ENCODE measurements at places on chromosomes 3 and 15.

DNA sequence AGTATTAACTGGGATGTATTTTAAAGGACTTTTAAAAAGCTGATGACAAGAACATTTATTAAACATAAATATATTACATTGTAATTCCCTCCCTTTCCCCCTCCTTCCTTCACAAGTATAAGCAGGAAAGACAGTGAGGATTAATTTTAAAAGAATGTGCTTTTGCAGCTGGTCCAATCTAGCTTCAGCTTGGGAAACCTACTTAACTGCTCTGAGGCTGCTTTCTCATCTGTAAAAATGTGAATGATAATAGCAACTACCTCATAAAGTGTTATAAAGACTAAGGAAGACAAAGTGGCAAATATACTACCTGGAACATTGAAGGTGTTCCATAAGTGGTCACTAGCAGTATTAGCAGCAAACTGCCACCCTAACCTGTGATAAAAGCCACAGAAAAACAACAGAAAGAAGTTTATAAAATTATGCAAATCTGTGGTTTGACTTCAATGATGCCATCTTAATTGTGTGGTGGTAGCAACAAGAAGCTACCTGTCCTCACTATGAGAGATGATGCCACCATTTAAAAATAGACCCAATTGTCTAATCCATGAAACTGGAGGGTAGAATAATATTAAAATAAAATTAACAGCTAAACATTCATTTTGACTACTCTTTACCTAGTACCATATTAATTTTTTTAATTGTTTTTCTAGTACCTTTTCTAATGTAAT is 20.0 kb downstream of the DHX36 start:
- DNase-seq = no peak

- no peak for DNase-seq
These were observed 64.1 kb downstream of the RSL24D1 start for GRCh38 chr15:55132672-55133071.

DNA sequence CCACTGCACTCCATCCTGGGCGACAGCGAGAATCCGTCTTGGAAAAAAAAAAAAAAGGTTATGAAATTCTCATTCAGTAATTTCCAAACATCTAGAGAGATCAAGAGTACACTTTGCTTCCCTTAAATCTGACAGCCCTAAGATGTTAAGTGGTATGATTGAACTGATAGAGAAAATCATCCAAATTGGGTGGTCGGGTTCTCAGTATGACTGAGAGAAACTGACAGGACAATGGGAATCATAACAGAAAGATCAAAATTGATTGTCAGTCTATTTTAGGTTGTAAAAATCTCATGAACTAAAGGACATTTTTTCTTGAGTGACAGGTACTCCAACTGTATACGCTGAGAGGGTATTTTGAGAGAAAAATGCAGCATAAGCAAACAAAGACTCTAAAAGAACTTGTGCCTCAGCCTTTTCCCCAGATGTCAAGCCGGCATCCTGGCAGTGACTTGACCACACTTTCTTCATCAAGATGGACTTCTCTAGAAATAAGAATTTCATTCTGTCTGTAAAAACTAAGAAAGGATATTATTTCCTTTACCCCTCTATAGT is 65.8 kb downstream of the MYO5A start:
- DNase-seq = no peak

DNA sequence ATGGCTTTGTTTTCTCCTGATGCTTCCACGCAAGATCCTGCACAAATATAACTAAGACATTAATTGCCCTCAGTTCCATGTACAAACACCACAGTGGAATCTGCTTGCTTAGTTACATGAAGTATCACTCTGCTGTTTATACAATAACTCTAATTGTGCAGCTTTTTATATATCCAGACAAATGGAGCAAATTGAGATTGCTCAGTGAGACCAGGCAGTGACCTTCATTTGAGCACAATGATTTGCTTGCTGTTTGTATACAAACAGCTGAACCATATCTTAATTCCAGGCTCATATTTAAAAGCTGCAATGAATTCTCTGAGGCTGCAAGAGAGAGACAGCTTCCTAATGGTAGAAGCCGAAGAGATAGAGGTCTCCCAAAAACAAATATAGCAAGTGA is 243.7 kb downstream of the CADPS start:
- DNase-seq = no peak

GRCh38 chr3:115518100-115518852 is 105.0 kb upstream of the GAP43 start:
- DNase-seq = no peak

GRCh38 chr15:58583171-58583908 is 151.5 kb downstream of the LIPC start:
- DNase-seq = no peak

Data from immature natural killer cell (primary cell).